Fibroblast of pulmonary artery (primary cell): ENCODE measurements at places on chromosomes 13 and 19.
A peak's percentile ranks its signal among the peaks of the same experiment; 100 is the strongest.

DNA sequence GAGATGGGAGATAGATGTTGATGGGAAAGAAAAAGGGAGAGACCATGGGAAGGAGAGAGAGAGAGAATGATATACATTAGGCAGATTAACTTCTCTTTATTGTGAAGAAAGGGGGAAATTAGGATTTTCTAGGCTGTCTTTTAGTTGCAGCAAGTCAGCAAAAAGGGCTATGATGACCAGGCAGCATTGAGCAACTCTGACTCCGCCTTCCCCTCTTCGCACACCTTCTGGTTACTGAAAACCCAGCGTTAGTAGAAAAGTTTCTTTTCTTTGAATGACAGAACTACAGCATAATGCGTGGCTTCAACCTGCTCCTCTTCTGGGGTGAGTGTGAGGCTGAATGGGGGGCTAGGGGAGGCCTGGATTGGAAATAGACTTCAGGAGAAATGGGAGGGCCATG, at the start of gene ADGRE1:
TSS of gene ADGRE1 (plus strand) at position 264 of the 400 bp plus-strand sequence. CDS start at position 294, 30 bp downstream.
- no peak for DNase-seq

DNA sequence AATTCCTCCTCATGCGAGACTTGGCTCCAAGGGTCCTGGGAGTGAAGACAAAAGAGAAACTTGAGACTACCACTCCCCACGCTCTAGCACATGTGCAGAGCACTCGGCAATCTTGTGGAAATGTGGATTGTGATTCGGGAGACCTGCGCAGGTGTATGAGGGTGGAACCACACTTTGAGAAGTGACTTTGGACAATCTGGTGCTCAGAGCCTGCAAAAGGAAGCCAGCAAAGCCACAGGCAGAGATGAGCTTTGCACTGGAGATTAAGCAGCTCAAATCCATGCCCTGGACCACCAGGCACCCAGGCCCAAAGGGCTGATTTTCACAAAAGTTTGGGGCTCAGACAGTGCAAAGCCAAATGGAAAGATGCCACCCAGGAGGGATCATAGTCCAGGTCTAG, 162.5 kb upstream of the TSHZ3 start:
- no peak for DNase-seq

DNA sequence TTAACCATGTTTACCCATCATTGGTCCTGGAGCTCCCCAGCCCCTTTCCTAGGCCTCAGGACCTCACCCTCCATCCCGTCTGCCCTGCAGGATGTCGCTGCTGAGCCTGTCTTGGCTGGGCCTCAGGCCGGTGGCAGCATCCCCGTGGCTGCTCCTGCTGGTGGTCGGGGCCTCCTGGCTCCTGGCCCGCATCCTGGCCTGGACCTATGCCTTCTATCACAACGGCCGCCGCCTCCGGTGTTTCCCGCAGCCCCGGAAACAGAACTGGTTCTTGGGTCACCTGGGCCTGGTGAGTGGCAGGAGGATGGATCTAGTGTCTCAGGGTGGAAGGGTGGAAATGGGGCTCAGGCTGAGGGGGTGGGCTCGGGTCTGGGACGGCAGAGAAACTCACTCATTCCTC, 508 bp downstream of the CYP4F8 start:
- DNase-seq: no peak

DNA sequence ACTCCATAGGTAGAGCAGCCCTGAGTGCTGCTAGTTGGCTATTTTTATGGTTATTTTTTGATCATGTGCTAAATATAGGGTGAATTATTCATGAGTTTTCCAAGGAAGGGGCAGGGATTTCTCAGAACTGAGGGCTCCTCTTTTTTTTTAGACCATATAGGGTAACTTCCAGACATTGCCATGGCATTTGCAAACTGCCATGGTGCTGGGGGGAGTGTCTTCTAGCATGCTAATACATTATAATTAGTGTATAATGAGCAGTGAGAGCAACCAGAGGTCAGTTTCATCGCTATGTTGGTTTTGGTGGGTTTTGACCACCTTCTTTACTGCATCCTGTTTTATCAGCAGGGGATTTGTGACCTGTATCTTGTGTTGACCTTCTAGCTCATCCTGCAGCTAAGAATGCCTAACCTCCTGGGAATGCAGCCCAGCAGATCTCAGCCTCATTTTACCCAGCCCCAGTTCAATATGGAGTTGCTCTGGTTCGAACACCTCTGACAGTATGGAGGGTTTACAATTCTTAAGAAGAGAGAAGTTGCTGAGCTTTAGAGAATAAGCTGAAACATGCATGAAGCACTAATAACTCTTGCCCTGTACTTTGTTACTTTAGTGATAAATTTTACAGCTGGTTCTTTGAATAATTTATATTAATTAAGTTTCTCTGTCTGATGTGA, 31.7 kb downstream of the CEACAM1 start:
- DNase-seq: no peak

DNA sequence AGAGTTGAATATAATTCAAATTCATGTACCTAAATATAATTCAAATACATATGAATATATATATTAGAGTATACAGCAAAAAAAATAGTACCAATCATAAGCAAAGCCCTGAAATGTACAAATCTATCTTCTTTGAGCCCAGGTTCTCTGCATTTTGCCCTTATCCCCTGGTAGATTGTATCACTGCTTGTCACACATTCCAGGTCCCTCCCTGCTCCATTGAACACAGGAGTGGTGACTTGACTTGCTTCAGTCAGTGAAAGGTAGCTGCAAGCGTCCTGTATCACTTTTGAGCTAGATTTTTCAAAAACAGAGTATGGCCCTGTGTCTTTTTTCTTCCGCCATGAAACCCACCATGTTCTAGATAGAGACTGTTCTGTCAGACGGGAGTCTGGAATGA, 369.4 kb downstream of the LIG4 start:
- no peak for DNase-seq

DNA sequence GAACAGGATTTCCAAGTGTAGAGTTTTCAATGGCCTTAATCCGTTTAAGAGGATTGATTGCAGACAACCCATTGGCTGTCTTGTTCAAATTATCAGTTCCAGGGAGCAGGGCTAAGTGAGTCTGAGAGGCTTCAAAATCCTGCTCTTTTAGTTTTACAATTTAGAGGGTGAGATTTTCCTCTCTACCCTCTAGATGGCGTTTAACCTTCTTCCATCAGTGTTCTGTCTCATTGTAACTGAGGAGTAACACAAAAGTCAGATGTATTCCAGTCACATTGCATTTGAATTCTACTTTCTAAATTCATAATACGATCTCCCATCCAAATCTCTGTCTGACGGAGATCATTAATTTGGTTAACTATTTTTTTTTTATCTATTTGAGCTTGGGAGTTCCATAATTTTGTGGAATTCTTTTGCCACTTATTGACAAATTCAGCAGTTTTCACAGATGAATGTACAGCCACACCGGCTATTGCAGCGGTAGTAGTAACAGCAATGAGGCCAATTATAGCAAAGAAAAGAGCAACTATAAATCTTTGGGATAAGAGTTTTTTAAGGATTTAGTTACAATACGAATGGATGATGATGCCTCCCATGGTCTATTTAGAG, 7.8 kb upstream of the C19orf84 start:
- DNase-seq: peak; percentile 37

DNA sequence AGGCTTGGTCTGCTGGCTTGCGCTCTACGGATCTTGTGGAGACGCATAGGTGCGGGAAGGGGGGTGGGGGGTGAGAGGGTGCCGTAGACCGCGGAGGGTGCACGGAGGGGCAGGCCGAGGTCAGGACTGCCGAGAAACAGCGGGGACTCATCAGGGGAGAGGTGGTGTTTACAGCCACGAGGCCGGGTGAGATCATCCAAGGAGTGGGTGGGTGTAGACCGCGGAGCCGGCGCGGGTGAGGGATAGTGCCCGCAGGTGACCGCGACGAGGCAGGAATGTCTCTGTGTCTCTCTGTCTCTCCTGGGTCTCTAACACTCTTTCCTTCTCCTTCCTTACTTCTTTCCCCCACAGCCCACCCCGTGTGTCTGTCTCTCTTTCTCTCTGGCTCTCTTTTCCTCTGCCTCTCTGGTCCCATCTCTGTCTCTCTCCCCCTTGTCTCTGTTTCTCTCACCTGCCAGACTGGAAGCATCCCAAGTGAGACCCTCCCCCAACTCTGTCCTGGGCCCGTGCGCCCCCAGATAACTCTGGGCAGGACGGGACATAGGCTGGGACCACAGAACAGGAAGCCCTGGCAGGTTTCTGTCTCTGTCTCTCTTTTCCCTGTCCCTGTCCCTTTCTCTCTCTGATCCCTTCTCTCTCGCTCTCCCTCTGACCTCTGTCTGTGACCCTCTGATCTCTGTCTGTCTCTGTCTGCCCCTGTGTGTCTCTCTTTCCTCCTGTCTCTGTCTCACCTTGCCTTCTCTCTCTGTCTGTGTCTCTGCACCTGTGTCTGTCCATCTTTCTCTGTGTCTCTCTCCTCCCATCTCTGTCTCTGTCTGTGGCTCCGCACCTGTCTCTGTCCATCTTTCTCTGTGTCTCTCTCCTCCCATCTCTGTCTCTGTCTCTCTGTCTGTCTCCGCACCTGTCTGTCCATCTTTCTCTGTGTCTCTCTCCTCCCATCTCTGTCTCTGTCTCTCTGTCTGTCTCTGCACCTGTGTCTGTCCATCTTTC, 1.8 kb upstream of the KLK4 start:
- DNase-seq: no peak

GRCh38 chr19:16807549-16808284, 21.5 kb upstream of the SIN3B start:
- DNase-seq: no peak

- no peak for DNase-seq
Measured at GRCh38 chr13:98394820-98395510, 181.9 kb downstream of the STK24 start.
